ENCODE measurements at places on chromosomes 16 and 17.

DNA sequence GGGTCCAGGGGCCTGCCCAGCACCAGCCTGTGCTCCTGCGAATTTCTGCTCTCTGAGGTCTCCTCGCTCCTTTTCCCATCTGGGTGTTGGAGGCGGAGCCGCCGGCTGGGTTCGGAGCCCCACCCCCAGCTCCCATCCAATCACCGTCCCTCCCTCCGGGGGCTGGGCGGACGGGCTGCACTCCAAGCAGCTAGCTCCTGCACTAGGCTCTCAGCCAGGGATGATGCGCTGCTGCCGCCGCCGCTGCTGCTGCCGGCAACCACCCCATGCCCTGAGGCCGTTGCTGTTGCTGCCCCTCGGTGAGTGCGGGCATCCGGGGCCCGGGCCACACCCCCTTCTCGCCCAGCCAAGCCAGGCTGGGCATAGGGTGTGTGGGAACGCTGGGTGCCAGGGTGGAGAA is at the start of gene NRN1L:
TSS of gene NRN1L (plus strand) at position 202 of the 400 bp plus-strand sequence. CDS start at position 221, 19 bp downstream.
- DNase-seq = no peak

GRCh38 chr16:11354733-11355574 is 9.7 kb downstream of the RMI2 start:
- no peak for DNase-seq

DNA sequence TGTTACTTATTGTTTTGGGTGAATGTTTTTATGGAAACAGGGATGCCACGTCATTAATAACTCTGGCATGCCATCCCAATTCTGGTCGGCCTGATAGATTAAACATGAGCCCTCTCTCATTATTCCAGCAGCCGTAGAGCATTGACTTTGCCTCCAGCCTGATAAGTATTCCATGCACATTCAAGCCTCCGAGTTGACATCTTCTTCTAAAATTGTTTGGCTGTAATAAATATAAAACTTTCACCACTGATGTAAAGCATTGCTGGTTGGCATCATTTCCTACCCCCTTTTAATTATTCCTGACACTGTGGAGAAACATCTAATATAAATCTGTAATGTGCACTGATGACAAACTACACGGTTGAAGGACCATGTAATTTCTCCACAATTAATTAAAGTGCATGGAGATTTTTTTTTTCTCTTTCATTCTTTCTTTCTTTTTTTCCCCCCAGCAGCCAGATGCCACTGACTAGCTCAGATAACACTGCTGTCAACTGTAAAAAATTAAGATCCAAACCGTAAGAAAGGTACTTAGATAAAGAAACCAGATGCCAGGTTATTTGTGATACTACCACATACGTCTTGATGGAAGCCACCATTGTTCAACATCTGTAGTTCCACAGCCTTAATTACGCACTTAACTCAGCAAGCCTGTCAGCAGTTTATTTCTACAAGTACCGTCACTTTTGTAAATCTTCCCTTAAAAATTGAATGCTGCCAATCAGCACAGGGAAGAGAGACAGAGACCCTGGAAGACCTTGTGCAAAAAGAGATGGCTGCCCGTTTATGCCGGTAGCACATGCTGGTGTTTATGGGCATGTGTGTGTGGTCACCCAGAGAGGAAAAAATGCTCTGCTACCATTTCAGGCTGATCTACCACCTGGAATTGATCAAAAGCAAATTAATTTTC is 237.7 kb downstream of the IRX3 start:
- DNase-seq = no peak

GRCh38 chr16:66539623-66540469 is 10.1 kb downstream of the TK2 start:
- no peak for DNase-seq

- DNase-seq = no peak
Measured at GRCh38 chr17:14207791-14208190, 28.9 kb downstream of the CDRT15 start.

DNA sequence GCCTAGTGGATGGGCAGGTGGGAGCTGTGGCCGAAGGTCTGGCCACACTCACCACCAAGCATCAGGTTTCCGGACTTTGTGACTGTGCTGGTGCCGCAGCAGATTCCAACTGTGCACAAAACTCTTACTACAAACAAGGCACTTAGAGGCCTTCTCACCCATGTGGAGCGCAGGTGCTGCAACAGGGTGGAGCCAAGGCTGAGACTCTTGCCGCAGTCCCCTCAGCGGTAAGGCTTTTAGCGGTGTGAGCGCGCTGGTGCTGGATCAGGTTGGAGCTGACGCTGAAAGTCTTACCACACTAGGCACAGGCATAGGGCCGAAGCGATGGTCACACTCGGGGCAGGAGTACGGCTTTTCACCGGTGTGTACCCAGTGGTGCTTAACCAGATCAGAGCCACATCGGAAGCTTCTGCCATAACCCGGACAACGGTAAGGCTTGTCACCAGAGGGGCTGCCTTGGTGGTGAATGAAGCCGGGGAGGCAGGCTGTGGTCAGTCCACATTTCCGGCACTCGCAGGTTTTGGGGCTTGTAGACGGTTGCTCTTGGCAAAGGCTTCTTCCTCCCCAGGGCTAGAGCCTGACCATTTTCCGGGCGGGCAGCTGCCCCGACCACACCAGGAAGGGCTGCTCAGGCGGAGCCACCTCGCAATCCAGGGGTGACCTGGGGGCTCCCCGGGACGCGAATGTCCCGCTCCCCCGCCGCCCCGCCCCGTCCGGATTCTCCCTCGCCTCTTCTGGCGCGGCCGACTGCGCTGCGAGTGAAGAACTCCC is 1.0 kb upstream of the ARMC5 start:
- DNase-seq = no peak

GRCh38 chr16:55308973-55309372 is 15.0 kb upstream of the IRX6 start:
- no peak for DNase-seq

- no peak for DNase-seq
Measured at GRCh38 chr17:76672270-76672851, 28.8 kb upstream of the ST6GALNAC1 start.

DNA sequence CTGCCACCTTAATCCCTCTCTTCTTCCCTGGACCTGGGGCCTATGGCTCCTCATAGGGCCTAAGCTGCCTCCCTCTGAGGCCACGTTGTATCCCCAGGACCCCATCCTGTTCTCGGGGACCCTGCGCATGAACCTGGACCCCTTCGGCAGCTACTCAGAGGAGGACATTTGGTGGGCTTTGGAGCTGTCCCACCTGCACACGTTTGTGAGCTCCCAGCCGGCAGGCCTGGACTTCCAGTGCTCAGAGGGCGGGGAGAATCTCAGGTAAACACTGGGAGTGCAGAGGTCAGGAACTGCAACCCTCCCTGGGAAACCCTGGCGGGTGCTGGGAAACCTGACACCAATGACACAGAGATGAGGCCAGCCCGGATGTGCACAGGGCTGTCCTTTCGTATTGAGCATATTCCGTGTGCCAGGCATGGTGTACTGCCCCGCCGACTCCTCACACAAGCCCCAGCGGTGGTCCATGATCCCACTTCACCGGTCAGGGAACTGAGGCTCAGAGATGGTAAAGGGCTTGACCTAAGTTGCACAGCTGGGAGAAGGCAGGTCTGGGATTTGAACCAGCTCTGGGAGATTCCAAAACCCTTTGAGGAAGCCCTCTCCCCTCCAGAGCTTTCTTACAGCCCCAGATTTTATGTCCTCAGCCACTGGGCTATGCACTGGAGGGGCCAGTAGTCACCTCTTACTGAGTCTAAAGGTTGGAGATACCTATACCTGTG is 22.9 kb downstream of the ANKRD40 start:
- no peak for DNase-seq

GRCh38 chr16:78538919-78539318 is 439.5 kb downstream of the WWOX start:
- no peak for DNase-seq

GRCh38 chr16:68402748-68403040 is 45.6 kb downstream of the SMPD3 start:
- no peak for DNase-seq

- no peak for DNase-seq
Measured at GRCh38 chr17:45260204-45260783, 1.6 kb downstream of the SPATA32 start.

DNA sequence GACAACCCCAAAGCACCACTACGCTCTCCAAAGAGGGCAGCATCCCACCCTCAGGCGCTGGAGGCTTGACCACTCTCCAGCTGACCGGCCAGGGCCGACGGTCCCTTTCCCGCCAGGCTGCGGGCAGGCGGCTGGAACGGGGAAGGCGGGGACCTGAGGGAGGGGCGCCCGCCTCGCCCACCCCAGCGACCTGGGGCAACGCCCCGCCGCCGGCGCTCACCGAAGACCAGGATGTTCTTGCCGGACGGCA is 431 bp downstream of the DYNC1LI2 start:
- DNase-seq = no peak

- DNase-seq = no peak
Measured at GRCh38 chr17:67139784-67140665, 95.7 kb downstream of the CACNG1 start.

DNA sequence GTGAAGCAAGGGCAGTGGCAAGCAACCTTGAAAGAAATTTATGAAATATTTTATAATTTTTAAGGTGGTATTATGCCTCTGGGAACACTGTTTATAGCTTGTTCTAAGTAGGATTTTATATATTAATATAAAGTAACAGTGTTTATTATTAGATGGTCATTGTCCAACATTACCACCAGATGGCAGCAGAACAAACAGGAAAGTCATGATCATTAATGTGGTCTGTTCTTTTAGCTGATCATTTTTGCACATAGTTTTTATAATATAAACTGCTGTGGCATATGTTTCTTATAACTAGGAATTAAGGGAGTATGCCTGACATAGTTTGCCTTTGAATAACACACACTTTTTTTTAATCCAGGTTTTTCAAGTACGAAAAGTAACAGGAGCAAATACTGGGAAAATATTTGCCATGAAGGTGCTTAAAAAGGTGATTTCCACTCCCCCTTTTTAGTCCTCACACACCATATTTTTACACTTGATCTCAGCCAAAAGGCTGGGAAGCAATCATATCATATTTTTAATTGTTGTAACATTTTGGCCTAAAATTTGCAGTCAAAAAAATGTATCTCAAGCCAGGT is 21.4 kb downstream of the RPS6KB1 start:
- DNase-seq = no peak

DNA sequence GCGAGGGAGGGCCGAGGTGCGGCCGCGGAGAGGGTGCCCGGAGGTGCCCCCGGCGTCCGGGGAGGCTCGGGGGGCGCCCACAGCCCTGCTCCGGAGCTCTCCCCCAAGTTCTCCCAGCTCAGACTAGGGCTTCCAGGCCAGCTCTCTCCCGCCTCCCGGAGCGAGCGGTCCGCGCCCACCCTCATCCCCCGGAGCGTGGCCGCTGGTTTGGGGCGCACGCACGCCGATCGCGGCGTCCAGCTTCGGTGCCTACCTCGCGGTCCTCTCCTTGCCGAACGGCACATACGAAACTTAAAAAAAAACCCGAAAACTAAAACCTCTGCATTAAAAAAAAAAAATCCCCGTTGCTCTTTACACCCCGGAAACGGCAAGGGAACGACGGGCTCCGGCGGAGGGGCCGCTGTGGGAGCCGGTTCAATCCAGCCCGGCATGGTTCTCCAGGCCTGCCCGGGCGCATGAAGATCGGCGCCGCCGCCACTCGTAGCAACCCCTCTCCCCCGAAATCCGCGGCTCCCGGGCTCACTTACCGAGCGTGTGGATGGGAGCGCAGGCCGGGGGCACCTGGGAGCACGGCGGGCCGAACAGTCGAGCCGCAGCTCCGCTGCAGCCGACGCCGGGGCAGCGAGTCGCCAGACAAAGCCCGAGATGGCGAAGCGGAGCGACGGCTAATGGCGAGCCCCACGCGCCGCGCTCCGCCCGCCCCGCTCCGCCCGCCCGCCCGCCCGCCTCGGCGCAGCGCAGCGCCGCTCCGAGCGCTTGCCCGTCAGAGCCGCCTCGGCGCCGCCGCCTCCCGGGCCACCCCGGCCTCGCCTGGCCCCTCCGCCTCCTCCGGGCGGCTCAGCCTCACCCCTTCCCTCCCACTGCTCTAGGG is 973 bp upstream of the UBTF start:
- no peak for DNase-seq

- no peak for DNase-seq
Measured at GRCh38 chr16:2438121-2438520, 8.9 kb downstream of the CCNF start.

DNA sequence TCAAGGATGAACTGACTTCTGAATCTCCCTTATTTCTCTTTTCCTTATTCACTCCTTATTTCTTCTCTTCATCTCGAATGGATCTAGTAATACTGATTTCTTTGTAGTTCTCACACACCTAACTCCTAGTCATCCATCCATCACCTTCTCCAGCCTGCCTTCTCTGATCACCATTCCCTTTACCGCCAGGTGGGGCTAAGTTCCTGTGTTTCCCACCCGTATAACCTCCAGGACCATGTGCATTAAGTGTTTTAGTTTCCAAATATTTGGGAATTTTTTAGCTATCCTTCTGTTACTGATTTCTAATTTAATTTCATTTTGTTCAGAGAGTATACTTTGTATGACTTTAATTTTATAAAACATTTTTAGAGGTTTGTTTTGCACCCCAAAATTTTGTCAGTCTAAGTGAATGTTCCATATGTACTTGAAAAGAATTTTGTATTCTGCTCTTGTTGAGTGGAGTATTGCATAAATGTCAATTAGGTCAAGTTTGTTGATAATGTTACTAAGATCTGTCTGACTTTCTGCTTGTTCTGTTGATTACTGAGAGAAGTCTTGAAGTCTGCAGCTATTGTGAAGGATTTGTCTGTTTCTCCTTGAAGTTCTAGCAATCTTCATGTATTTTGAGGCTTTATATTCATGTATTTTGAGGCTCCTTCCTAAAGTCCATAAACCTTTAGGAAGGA is 8.8 kb downstream of the BPTF start:
- no peak for DNase-seq

DNA sequence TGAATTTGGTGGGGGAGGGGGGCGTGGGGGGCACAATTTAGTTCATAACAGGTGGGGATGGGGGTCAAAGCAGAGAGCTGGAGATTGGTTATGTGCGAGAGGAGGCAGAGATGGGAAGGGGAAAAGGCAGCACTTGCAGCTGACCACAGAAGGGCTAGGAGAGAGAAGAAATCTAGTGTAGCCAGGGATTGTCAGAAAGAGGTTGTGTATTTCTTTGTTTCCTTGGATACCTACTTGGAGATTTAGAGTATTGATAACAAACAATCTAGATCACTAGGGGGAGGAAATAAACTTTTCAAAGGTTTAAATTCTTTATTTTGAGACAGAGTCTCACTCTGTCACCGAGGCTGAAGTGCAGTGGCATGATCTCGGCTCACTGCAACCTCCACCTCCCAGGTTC is 47.1 kb upstream of the YPEL2 start:
- DNase-seq = no peak

- no peak for DNase-seq
Measured at GRCh38 chr16:715477-716199, 720 bp downstream of the METRN start.

- DNase-seq = no peak
Measured at GRCh38 chr17:42342242-42343008, 45.8 kb downstream of the STAT3 start.

GRCh38 chr16:78576941-78577340 is 477.5 kb downstream of the WWOX start:
- no peak for DNase-seq

DNA sequence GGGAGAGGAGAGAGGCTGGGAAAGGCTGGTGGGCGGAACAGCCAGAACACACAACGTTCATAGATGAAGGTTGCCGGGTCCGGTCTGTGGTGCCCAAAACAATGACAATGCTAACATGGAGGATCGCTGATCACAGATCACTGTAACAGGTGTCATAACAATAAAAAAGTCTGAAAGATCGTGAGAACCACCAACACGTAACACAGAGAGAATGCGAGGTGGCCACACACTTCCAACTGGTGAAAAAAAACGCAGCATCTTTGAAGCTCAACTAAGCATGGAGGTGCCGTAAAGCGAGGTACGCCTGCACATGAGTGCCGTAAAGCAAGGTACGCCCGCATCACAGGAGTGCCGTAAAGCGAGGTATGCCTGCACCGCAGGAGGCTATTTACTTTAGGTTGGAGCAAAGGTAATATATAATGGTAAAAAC is 42.3 kb downstream of the ABR start:
- no peak for DNase-seq

Data from HS-27A (cell line).